Cortex of kidney (tissue), 1 donor: ENCODE measurements at places on chromosomes 6 and 20.

DNA sequence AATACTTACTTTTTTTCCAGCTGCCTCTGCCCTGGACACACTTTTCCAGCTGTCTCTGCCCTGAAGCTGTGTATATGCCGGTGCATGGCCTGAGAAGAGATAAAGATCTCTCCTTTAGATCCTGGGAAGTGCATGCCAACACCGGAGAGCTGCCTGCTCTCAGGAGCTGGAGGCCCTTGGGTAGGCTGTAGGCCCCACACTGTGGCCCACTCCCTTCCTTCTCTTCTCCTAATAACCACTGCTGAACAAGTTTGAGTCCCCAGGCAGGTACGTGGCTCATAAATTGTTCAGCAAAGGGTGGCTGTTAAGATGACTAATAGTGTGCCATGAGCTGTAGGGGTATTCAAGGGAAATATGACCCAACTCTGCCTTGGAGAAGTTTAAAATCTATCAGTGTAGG is 102.5 kb downstream of the CD24 start:
- DNase-seq, result no peak

GRCh38 chr6:126170433-126170832 is 169.5 kb upstream of the CENPW start:
- DNase-seq, result no peak

GRCh38 chr20:44481719-44482416 is 6.2 kb downstream of the TTPAL start:
- no peak for DNase-seq

DNA sequence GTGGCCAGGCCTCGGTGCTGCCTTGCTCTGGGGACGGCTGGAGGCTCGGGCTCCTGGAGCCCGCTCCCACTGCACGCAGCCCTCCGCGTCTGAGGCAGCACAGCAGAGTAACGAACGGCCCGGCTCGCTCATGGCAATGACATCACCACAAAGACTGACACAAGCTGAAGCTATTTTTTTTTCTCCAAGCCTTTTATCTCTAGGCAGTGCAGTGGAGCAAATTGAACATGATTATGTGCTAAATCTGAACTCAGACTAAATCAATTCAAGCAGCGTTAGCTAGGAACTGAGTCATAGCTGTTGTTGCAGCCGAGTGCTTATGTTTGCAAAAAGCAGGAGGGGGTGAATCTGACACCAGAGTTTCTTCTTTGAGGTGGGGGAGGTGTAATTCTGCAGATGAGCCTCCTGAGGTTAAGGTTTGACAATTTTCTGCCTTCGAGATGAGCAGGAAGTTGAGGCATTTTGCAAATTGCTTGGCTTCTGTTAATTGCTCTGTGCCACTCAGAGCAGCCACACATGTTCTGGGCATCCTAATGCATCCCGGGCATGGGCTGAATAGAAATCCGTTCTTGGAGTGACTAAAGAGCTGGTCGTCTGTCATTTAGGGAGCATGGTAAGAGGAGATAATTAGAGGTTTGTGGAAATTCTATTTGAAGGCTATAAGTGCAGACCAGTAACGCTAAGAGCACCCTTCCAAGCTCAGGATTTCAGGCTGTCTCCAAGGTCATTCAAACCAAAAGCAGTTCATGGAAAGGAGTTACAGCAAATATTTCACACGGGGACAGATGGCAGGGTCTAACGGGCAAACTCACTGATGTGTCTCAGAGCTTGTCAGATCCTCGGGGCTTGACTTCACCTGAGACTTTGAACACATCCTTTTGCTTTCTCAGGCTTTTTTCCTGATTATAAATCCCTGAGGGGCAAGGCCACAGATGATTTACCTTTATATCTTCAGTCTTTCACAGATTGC is 155.1 kb upstream of the ENPP5 start:
- no peak for DNase-seq

DNA sequence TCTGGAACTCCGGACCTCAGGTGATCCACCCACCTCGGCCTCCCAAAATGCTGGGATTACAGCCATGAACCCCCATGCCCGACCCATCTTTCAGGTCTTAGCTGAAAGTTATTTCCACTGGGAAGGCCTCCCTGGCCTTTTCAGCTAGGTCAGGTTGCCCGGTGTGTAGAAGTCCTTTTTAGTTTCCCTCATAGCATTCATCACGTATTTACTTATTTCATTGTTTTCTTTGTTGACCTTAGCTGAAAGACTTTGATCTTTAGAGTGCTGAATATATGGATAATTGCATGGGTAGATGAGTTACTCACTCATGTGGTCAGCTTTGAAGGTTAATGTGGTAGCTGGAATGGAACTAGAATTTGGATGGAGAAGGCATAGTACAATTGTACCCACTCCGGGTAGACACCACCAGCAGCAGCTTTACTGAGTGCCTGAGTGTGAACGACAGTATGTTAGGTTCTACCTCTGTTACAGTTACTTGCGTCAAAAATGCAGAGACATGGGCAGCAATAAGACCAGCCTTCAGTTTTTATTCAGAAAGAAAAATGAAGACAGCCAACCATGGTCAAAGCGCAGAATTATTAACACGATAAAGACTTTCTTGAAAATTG is 9.1 kb downstream of the KIZ start:
- no peak for DNase-seq

- DNase-seq, result no peak
These were observed 3.5 kb downstream of the FOXS1 start for GRCh38 chr20:31841928-31842327.

GRCh38 chr6:17584241-17584803 is 15.8 kb upstream of the FAM8A1 start:
- no peak for DNase-seq

- no peak for DNase-seq
These were observed 104.8 kb downstream of the TAF4 start for GRCh38 chr20:61960836-61961235.

GRCh38 chr20:14955399-14955798 is 618.0 kb upstream of the FLRT3 start:
- DNase-seq, result no peak

DNA sequence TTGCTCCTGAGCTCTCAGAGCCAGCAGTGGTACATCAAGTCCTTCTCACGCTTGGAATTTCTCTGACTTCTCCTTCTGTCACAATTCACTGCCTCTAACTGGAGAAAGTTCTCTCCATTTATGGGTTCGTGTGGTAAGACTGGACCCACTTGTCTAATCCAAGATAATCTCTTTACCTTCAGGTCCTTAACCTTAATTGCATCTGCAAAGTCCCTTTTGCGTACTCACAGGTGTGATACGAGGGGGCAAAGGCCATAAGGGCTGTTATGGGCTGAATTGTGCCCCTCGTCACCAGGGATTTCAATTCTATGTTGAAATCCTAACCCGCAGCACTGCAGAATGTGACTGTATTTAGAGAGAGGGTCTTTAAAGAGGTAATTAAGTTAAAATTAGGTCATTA is 27.5 kb upstream of the TBC1D22B start:
- no peak for DNase-seq

DNA sequence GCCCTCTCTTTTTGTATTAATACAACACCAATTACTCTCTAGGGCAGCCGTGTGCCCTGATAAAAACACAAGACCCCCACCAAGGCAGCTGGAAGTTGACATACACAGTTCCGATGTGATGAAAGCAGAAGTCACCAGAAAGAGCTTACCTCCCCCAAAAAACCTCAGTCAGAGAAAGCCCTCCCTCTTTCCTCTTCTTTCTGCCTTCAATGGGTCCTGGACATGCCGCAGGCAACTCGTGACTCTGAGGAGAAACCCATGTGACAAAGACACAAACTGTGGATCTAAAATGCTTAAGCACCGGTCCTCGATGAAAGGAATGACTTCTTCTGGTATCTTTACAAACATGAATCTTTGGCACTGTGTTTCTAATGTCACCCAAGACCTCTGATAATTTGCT is 117.7 kb upstream of the CCDC28A start:
- DNase-seq, result no peak

GRCh38 chr6:156306531-156306930 is 470.6 kb upstream of the ARID1B start:
- DNase-seq, result no peak

- no peak for DNase-seq
These were observed 11.5 kb downstream of the PRDM1 start for GRCh38 chr6:106097411-106098231.

DNA sequence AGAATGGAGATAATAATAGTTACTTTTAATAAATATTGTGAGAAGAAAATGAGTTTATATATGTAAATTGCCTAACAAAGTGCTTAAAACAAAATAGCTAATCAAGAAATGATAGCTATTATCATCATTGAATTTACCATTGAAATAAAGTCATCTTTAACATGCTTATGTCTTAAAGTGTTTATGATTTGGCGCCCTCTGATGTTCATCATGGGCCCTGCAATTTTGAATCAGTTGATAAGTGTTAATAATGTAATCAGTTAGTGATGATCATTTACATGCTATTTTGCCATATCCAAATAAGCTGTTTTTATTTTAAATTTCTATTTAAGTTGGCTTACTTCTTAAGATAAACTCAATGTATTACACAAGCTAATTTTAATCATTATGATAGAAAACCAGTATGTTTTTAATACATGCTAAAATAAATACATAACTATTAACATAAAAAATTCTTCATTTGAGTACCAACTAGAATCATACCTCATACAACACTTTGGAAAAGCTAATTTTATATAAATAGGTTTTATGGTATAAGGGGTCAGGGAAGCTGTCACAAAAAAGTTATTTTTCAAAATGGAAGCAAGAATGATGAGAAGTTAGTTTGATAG is 39.2 kb upstream of the TPD52L1 start:
- DNase-seq, result no peak
